ENCODE measurements at places on chromosomes 5 and 9.

DNA sequence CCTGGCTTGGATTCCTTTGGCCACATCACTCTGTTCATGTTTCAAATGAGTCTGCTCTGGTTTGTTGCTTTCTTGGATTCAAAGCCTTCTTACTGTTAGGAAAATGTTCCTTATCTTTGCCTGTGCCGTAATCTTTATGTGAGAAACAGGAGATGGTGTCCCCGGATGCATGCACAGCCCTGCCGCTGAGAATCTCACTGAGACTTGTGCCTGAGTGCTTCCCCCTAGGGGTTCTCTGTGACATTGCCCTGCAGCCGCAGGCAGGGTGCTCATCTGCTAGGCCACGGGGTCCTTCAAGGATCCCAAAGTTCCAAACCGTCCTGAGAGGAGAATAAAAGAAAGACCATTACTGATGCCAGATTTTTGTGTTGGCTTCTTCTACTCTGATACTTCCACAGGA is 81.4 kb upstream of the ANKRD55 start:
- DNase-seq: peak; percentile 5

GRCh38 chr9:114051281-114051680 is 26.8 kb downstream of the AMBP start:
- no peak for DNase-seq

DNA sequence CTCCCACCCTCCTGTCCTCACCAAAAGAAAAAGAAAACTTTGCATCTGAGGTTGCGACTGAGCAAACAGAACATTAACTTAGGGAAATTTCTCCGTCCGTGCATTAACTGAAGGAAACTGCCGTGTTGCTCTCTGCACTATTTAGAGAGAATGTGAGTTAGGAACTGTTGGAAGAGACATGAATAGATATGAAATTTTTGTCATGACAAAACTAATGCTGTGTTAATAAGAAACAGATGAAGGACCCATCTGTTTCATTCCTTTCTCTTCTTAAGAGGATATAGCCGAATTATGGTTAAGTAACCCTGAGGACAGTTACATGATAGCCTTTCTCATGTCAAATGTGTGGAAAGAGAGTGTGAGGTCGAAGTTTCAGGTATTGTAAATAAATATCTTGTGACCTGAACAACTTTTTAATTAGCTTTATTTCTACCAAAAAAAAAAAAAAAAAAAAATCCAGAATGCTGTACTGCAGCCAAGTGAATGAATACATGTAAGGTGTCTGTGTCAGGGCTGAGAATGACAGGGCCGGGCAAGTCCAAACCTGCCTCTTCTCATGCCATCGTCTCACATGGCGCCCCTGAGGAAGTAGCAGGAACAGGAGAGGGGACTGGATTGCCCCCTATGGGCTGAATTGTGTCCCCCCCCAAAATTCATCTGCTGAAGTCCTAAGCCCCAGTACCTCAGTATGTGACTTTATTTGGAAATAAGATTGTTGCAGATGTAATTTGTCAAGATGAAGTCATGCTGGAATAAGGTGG is 35.6 kb upstream of the ANKRD33B start:
- peak; percentile 90 for DNase-seq

- DNase-seq: no peak
These were observed 757 bp downstream of the ANKRD34B start for GRCh38 chr5:80569086-80569960.

DNA sequence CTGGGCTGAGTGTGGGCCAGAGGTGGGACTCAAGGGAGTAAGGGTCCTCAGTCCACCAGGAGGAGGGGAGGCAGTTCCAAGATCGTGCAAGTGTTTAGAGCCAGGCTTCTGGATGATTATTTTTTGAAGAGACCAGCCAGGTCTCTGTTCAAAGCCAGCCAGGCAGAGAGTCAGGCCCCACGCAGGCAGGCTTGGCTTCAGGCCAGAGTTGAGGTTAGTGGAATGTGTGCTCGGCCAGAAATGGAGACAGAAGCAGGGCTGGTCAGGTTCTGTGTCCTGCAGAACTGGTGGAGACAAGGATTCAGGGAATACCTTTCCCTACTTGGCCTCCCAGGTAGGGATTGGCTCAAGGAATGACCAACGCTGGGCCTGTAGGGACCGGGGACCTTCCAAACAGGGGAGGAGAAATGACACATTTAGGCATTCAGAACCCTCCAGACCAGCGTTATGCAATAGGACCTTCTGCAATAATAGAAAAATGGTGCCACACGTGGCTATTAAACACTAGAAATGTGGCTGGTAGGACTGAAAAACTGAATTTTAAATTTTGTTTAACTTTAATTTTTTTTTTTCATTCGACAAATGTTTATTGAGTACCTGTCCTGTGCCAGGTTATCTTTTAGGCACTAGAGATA is 106.2 kb downstream of the CMYA5 start:
- DNase-seq: peak; percentile 9

GRCh38 chr5:123037104-123037418 is 536 bp upstream of the PPIC start:
- DNase-seq: no peak

DNA sequence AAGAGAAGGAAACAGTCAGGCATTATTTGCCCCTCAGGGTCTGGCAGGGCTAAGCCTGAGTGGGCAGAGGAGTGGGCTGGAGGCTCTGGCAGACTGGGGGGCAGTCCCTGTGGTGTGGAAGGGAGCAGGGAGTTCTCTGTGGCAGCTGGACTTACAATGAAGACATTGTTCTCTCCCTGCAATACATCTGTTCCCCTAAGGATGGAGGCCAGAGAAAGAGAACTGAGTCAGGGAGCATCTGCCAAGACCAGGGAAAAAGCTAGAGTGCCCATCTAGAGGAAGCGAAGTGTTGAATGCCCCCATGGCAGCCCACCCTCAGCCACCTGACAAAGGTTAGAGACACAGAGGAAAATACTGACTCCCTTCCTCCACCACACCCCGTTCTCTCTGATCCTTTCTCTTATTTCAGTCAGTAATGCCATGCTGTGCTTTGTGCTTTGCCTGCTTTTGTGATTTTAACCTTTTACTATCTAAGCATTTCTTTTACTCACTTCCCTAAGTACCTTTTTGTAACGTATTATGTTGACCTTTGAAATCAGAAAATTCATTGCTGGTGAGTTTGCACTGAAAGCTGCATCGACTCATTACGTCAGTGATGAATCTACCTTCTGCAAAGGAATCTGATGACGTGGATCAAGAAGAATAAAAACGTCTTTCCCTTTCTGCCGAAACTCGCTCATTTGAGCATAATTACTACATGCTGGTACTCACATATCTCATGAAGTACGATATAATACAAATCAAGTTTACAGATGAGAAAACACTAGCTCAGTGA is 76.0 kb downstream of the ACTL7B start:
- DNase-seq: no peak

DNA sequence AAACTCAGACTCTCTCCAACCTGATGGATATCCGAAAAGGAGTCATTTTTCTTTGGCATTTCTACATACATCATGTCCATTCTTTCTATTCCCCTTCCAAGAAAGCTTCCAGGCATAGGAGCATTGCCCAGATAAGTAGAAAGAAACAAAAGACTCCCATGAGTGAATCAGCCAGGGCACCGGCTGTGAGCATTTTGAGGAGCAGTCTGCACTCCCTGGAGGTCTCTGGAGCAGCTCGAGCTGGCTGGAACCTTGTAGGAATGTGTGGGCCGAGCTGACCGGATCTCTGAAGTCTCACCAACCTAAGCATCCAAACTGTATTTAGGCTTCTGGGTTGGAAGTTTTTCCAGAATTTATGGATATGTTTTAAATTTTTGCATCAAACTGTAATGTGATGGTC is 161.4 kb upstream of the TRPC7 start:
- DNase-seq: no peak

DNA sequence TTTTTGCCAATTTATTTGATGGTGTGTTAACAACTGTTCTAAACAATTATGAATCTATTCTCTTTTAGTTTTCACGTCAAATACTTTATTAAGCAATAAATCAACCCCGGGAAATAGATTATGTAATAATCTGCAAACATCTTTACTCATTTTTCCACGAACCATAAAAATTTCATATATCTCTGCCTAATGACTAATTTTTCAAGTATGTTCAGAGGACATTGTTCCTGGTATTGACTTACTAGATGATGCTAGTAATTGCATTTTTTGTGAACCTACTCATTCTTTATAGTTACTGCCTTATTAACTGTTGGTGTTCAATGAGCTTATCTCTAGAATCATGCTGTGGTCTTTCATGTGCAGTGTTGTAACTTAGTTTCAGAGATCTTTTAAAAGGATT is 41.0 kb upstream of the FBN2 start:
- DNase-seq: no peak

GRCh38 chr9:7799944-7800285 is 337 bp upstream of the DMAC1 start:
- no peak for DNase-seq

- no peak for DNase-seq
These were observed 947 bp upstream of the MARCHF3 start for GRCh38 chr5:127031147-127031862.

- no peak for DNase-seq
These were observed 68.8 kb downstream of the HACD4 start for GRCh38 chr9:20962536-20963225.

DNA sequence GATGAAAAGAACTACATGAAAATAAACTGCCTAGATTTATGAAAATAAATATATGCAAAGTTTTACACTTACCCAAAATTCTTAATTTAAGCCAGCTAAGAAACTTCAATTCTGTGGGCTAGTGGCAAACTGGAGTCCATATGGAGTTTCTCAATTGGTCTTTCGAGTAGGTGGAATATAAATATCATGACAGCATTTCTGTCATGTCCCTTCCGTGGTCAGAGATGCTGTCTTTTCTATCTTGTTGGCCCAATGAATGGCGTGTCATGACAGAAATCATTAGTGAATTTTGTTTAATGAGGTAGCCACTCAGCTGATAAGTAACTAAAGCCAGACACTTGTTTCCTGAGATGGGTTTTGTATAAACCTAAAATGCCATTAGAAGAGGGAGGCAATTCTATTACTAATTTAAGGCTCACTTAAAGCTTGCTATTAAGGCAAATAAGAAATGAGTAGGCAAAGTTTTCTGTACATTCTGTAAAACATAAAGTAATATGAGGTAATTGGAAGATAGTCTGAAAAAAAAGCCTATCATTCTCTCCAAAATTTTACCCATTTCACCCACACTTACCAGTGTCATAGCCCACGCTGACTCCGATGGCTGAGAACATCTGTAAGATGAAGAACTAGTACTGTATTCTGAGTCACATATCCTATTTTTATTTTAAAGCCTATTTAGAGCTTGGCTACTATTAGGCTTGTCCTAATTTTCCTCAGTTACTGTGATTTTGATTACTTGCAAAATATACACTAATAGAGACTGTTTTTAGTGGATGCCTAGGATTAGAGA is 419.3 kb upstream of the MEF2C start:
- DNase-seq: no peak

DNA sequence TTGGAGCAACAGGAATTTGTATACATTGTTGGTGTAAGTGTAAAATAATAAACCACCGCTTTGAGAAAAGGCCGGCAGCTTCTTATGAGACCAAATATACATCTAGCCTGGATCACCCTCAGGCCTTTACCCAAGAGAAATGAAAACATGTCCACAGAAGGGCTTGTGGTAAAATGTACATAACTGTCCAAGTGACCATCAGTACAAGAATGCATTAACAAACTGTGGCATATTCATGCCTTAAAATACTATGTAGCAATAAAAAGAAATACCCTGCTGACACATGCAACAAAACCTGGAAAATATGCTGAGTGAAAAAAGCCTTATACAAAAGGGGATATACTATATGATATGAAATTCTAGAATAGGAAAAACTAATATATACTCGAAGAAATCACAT is 311.9 kb upstream of the TRPC7 start:
- DNase-seq: no peak

- DNase-seq: peak; percentile 6
These were observed 201.7 kb upstream of the ACTBL2 start for GRCh38 chr5:57684299-57684702.

GRCh38 chr9:7901621-7902020 is 102.0 kb upstream of the DMAC1 start:
- DNase-seq: no peak

DNA sequence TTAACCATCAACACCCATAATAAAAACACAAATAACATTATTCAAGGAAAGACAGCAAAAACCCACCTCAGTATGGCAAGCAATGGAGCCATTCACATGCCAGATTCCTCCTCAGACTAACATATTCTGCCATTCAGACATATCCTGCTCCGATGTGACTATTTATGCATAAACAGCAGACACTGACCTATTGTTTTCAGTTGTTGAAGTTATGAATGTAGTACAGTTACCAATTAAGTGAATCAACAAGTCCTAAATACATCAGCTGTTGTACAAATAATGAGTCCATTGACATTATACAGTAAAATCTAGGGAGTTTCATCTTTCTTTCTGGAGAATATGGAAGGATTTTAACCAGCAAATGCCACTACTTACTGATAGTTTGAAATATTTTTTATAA is 131.7 kb downstream of the DENND1A start:
- no peak for DNase-seq

- DNase-seq: no peak
These were observed 167.5 kb upstream of the CLINT1 start for GRCh38 chr5:158026304-158027031.

DNA sequence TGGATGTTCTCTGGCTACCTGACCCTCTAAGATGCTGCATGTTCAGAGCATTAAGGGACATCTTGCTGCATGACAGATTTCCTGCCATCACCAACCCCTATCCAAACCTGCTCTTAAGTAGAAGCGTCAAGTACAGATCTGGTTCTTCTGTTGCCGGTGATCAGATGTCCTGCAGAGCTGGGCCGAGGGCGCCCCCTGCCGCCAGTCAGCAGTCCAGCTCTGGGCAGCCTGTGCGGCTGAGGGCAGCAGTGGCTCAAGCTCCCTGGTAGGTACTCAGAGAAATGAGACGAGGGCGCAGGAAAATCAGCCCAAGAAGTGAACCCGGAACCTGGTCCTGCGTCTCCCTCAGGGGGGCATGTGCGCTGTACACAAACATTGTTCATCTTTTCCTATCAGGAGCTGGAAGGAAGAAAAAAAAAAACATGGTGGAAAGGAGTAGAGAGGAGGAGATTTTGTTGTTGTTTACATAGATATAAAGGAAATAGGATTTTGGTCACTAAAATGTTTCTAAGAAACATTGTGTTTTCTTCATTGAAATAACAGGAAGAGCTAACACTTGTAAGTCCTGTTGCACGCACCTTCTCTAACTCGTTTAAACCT is 95.8 kb downstream of the CFAP90 start:
- peak; percentile 14 for DNase-seq

DNA sequence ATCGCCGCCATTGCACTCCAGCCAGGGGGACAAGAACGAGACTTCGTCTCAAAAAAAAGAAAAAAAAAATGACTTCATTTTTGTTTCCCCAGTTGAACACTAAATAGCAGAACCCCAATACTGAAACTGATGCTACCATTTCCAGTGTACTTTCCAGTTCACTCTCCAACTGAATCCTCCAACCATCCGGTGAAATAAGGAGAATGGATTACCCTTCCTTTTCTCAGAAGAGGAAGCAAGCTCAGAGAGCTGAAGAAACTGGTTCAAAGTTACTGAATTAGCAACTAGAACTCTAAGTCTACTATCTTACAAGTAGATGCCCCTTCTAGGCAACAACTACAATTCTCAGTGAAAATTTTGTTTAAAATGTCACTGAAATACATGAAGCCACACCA is 3.9 kb downstream of the FAM13B start:
- DNase-seq: no peak

- no peak for DNase-seq
These were observed 6.7 kb downstream of the KCNIP1 start for GRCh38 chr5:170510559-170510958.

- DNase-seq: no peak
These were observed 3.8 kb downstream of the FAM219A start for GRCh38 chr9:34454571-34455065.

GRCh38 chr5:159412284-159413046 is 82.2 kb upstream of the IL12B start:
- no peak for DNase-seq

- no peak for DNase-seq
These were observed 156.3 kb upstream of the IER5L start for GRCh38 chr9:129334105-129334935.
